ENCODE measurements at places on chromosomes 12 and 14.

DNA sequence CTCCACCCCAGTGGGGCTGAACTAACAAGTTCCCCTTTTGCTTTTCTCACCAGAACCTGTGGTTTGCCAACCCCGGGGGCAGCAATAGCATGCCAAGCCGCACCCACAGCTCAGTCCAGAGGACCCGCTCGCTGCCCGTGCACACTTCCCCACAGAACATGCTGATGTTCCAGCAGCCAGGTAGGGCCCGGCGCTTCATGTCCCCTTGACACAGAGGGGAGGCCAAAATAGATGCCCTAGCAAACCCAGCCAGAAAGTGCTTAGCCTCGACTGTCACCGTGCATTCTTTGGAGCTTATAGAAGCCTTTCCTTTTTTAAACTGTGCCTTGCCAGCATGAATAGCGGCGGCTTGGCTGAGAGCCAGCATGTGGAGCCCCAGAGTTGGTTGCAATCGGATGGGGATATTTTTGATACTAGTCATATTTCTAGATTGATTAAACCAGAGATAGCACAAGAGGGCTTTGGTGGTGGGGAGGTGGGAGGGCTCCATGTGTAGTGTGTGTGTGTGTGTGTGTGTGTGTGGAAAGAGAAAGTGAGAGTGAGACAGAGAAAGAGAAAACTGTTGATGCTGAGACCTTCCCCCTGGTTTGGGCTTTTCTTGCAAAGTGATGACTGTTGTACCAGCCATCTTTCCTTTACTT lies 126.1 kb downstream of the GCH1 start:
- DNase-seq = no peak

DNA sequence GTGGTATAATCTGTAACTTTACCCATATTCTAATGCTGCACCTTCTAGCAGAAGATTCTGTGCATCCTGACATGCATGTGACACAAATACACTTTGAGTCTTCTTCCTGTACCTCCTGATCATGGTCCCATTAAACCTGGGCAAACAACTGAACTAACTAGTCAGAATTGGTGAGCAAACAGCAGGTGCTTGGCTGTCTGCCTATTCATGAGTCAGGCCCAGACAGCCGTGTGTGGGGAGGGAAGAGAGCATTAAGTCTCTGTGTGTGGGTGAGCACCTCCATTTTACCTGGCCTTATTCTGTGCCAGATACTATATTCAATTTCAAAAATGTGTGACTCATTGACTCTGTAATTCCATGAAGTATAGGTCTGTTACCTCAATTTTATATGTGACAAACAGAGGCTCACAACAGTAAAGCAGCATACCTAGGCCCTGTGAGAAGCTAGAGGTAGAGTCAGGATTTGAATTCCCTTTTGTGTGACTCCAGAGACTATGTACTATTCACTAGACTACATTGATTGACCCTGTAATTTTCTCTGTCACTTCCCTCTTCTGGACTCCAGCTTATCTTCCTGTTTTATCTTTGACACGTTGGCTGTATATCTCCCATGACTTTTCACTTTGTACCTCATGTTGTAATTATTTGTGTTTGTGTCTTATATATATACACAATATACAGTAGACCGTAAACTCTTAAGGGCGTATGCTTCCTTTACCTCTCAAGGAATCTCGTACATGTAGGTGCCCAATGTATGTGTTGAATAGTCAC lies 32.2 kb downstream of the SUSD6 start:
- DNase-seq = peak; percentile 66

- no peak for DNase-seq
Measured at GRCh38 chr12:82458101-82458500, 99.8 kb downstream of the METTL25 start.

DNA sequence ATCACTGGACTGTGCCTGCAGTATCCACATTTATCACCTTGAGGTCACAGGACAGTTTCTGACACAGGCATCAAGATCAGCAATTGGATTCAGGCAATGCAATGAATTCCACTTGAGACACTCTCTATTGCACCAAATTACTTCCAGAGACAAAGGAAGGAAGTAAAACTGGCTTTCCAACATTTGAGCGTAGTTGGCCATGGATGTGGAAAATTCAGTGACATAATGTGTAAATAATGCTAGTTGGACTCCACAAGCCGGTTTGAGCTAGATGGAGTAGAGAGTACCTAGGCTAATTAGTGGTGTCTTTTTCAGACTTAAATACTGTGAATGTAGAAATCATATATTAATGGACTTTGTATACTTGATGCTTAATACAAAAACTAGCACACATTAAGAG lies 168.3 kb upstream of the SYT1 start:
- DNase-seq = no peak

DNA sequence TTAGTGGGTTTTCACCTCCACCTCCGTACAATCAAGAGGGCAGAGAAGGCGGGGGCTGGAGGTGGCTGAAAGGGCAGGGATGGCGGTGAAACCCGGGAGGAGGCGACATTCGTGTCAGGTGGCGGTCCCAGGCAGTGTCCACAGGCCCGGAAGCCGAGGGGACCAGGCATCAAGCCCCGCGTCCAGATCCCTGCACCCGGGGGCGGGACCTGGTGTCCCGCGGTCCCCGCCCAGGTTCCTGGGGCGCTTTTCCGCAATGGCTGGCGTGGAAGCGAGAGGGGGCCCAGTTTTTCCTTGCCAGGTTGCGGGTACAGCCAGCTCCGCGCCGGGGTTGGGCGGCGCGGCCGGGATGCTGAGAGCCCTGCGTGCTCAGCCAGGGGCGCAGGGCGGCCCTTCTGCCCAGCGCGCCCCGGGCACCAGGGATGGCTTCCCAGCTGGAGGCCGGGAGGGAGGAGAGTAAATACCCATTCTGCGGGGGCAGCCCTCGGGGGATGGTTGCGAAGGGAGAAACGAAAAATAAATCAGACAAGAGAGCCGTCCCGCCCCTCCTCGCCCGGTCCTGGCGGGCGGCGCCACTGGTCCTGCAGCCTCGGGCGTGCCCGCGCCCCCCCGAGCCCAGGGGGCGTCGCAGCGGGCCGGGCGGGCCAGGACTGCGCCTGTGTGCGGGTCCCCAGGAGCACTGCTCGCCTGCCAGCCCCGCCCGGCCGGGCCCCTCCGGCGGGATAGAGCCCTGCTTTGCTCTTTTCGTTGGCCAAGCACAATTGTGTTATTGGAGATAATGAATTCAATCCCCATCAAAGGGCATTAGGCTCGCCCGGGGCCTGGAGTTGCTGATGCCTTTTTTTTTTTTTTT lies 11.5 kb downstream of the FOXA1 start:
- no peak for DNase-seq

GRCh38 chr14:75221797-75222196 lies 45.4 kb upstream of the TMED10 start:
- DNase-seq = no peak

DNA sequence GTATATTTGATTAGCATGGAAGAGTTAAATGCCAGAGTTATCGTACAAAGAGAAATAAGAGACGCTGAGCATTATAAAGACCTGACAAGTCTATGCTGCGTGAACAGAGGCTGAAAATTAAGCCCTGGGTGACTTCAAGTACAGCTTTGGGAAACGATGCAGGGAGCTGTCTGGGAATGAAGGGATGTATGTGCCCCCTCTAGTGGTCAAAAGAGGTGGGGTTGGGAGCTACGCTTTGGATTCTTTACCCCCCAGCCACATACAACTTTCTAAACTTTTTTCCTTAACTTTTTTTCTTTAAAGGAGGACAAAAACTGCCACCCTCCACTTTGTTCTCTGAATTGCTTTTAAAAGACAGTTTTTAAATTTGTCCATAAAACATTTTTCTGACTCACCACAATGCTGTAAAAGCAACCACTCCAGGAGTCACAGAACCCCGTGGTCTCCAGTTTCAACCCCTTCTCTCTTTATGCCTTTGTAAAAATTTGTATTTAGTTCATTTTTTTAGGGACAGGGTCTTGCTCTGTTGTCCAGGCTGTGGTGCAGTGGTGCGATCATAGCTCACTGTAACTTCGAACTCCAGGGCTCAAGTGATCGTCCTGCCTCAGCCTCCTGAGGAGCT lies 59.4 kb downstream of the ZNF664 start:
- DNase-seq = no peak

DNA sequence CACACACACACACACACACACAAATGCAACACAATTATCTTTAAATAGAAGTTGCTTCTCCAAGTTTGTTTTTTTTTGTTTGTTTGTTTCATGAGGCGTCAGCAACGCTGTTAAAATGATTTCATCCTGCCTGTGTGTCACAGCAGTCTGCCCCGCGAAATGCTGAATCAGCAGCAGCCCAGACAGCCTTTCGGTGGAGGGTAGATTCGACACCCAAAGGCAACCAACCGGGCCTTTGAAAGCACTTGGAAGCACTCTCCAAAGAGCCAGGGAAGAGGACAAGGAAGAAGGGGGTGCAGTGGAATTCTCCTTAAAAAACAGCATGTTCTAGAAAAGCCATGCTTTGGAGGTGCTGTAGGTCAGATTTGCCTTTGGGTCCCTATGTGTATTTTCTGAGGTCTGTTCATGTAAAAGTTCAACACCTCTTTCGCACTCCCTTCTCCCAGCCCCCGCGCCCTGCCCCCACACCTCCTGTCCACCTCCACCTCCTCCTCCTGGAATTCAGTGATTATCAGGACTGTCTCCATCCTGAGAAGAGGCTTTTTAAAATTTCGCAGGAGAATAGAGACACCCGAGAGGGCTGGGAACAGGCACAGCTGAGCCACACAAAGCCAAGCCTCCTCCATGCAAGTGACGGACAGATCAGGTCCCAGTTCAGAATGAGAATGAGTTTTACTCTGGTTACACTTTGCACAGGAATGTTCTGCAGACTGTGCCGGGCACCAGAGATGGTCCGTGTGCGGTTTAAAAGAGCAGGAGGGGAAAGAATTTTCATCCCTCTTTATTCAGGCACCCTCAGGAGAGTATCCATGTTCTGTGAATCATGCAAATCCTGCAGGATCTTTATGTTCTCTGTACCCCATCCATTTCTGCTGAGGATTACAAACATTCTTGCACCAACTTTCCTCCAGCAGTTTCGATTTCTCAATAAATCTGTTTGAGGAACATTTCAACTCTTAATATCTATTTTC lies 177.9 kb downstream of the ETV6 start:
- no peak for DNase-seq

- no peak for DNase-seq
Measured at GRCh38 chr14:30020271-30020670, 92.6 kb upstream of the PRKD1 start.

- DNase-seq = no peak
Measured at GRCh38 chr14:22475381-22475780, 113.6 kb downstream of the DAD1 start.

- no peak for DNase-seq
Measured at GRCh38 chr14:50835280-50835679, 4.3 kb upstream of the NIN start.

DNA sequence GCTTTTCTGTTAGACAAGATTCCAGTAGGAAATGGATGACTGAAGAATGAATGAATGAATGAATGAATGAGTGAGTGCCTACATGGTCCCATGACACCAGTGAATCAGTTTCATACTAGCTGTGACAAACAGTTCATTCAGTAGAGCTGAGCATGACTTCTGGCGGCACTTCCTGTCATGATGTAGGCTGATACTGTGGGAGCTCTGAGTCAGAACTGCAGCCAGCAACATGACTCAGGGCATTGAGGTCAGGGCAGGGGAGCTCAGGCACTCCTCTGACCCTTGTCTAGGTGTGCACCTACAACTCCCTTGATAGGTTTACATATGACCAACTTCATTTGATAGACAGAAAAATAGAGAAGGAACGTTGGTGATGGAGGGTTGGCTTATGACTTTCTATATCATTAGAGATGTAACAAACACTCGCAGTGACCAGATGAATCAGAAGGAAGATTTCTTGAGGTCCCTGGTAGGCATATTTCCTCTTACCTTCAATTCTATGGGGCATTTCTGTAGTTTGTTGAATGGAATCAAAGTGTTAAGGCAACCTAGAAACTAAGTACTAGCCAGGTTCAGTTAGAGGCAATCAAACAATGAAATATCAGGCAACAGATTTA lies 139.3 kb upstream of the ARHGAP5 start:
- DNase-seq = peak; percentile 46

GRCh38 chr14:54344445-54344844 lies 52.4 kb upstream of the CDKN3 start:
- DNase-seq = no peak

- no peak for DNase-seq
Measured at GRCh38 chr12:46983393-46983793, 96.0 kb upstream of the PCED1B start.

DNA sequence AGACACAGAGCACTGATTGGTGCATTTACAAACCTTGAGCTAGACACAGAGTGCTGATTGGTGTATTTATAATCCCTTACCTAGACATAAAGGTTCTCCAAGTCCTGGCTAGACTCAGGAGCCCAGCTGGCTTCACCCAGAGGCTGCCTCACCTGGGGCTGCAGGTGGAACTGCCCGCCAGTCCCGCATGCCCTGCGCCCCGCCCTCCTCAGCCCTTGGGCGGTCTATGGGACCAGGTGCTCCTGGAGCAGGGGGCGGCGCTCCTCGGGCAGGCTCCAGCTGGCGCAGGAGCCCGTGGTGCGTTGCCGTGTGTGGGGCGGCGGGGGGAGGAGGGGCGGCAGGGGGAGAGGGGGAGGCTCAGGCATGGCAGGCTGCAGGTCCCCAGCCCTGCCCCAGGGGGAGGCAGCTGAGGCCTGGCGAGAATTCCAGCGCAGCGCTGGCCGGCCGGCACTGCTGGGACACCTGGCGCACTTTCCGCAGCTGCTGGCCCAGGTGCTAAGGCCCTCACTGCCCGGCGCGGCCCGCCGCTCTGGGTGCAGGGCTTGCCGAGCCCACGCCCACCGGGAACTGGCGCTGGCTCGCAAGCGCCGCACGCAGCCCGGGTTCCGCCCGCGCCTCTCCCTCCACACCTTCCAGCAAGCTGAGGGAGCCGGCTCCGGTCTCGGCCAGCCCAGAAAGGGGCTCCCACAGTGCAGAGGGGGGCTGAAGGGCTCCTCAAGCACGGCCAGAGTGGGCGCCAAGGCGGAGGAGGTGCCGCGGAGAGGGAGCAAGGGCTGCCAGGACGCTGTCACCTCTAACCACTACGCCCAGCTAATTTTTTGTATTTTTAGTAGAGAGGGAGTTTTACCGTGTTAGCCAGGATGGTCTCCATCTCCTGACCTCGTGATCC lies 3.1 kb upstream of the SLCO1B3 start:
- no peak for DNase-seq

GRCh38 chr12:26406813-26407212 lies 211.4 kb downstream of the SSPN start:
- DNase-seq = no peak

- no peak for DNase-seq
Measured at GRCh38 chr12:21780786-21781185, 6.3 kb upstream of the KCNJ8 start.

GRCh38 chr14:64566651-64567122 lies 16.9 kb downstream of the PPP1R36 start:
- no peak for DNase-seq

DNA sequence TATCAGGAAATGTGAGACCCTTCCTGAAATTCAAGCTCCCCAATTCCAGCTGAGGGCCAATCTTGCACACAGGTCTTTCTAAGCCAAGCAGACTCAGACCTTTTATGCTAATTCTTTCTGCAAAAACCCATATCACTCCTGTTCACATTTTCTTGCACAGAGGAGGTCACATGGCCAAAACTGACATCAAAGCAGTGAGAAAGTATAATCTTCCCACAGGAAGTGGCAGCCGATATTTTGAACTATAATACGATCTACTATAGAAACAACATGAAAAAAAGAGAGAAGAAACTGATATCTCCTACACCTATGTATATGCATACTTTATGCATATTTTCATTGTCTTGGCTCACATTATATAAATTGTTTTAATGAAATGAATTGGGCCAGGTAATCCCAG lies 132.9 kb upstream of the SSTR1 start:
- DNase-seq = no peak

GRCh38 chr14:95132760-95133159 lies 24.6 kb downstream of the DICER1 start:
- no peak for DNase-seq

- DNase-seq = no peak
Measured at GRCh38 chr12:100953217-100953616, 158.6 kb downstream of the ANO4 start.
